ENCODE measurements at places on chromosomes 2 and 18.

DNA sequence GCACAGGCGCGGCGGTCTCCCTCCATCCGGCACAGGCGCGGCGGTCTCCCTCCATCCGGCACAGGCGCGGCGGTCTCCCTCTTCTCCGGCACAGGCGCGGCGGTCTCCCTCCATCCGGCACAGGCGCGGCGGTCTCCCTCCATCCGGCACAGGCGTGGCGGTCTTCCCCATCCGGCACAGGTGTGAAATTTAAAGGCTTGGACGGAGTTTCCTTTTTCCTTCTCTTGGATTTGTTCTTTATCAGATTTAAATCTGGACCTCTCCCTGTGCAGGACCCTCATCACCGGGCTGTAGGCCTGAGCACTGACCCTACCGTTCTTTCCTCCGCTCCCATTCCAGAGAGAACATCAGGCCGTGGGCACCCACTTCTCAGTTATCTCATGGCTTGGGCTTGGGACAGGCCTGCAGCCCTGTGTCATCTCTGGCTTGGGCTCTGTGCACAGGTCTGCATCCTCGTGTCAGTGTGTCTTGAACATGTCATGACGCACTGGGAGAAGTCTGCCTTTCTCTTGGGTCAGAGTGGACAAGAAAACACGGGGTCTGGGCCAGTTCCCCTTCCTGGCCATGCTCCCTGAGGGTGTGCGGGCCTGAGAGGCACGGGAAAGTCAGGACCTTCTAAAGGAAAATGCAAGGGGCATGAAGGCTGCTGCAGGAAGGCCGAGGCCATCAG, 53.9 kb upstream of the PXDN start:
- no peak for DNase-seq

DNA sequence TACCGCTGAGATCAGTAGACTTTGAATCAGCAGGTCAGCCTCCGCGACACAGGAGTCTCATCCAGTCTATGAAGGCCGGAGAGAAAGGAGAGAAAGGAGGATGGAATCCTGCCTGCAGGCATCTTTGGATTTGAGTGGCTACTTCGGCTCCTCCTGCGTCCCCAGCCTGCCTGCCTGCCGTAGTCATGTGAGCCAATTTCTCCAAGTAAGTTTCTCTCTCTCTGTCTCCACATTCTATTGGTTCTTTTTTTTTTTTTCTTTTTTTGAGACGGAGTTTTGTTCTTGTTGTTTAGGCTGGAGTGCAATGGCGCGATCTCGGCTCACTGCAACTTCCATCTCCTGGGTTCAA, 16.7 kb downstream of the PDCD1 start:
- no peak for DNase-seq

- DNase-seq, result no peak
Measured at GRCh38 chr2:10235909-10236550, 66.7 kb upstream of the HPCAL1 start.

DNA sequence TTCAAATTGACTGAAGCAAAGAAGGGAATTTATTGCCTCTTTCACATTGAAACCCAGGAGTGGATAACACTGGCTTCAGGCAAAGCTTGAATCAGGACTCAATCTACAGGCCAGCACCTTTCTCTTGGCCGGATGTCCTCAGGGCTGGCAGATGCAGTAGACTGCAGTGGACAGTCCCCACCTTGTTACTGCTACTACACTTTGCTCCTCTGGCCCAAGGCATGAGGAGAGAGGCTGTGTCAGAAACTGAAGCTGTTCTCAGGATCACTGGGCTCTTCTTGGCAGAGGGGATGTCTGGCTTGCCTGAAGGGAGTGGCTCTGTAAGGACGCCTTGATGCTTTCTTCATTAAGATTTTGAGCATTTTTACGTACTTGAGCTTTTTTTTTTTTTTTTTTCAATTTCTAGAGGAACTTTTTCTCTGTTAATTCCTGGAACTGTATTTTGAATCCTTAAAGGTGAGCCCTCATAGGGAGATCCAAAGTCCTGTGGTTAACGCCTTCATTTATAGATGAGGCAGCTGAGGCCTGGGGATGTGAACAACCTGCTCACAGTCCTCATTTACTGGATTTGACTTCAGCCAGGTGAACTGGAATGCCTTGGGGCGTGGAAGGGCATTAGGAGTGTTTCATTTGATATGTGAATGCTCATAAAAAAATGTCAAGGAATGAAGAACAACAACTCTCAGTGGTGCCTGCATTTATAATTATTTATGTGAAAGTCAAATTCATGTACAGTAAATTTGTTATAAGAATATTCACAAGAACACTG, 36.6 kb downstream of the CASP10 start:
- DNase-seq, result no peak

DNA sequence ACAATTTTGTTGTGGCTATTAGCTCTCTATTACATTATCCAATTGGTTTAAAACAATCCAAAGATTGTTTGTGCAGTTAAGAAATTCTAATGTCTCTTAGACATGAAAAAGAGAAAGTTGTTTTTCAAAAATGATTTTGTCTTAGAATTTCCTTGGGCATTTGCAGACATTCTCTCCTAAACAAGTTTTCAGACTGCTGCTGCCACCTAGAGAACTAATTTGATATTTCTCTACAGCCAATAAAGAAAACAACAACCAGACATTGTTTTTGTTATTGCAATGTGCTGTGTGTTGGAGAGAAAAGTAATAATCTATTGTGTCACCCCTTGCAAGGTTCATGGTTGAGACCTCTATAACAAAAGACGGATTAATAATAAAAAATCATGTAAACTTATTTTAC, 119.0 kb upstream of the SYT4 start:
- no peak for DNase-seq

GRCh38 chr2:38862476-38862875, 13.3 kb downstream of the DHX57 start:
- DNase-seq, result no peak
